Dermis lymphatic vessel endothelial cell (primary cell): ENCODE measurements at places on chromosomes 6 and 20. TPM values are rescaled to one million over a fixed set of nuclear protein-coding genes. Genes with fewer than 3 reads are reported as not detected.

The SLC2A10 gene
- 6.9 and 7.6 TPM in 2 replicates for total RNA-seq

The SGK2 gene
- 0.09 and 0.43 TPM in 2 replicates for total RNA-seq

The AVP gene
- total RNA-seq = not detected in 2 replicates

The TSHZ2 gene
- 4.4 and 5.4 TPM in 2 replicates for total RNA-seq

The CLIC5 gene
- not detected in 2 replicates for total RNA-seq

The MYCT1 gene
- total RNA-seq = 144 and 192 TPM in 2 replicates

The TRIM10 gene
- total RNA-seq = not detected in 2 replicates

The SRMS gene
- total RNA-seq = not detected in 2 replicates

The ECT2L gene
- under 0.01 TPM in 1 of 2 replicates, not detected in the other for total RNA-seq

The ADGRB3 gene
- total RNA-seq = not detected in 2 replicates

The DPPA5 gene
- not detected in 2 replicates for total RNA-seq

The SEMG1 gene
- total RNA-seq = not detected in 2 replicates

The ARG1 gene
- 0.43 TPM in 1 of 2 replicates, not detected in the other for total RNA-seq

The RING1 gene
- 24.7 and 25.6 TPM in 2 replicates for total RNA-seq

The KHDC1L gene
- total RNA-seq = not detected in 2 replicates

The DLK2 gene
- 0.33 and 0.60 TPM in 2 replicates for total RNA-seq

The MTRF1L gene
- 13.5 and 18.8 TPM in 2 replicates for total RNA-seq

The HINT3 gene
- total RNA-seq = 15.0 and 19.8 TPM in 2 replicates

The KHDC1 gene
- total RNA-seq = under 0.01 and 0.09 TPM in 2 replicates

The DEFB124 gene
- not detected in 2 replicates for total RNA-seq

The SNAP91 gene
- total RNA-seq = 0.87 and 1.4 TPM in 2 replicates

The LPIN3 gene
- total RNA-seq = 0.17 and 1.1 TPM in 2 replicates

The ZFP57 gene
- total RNA-seq = not detected in 2 replicates

The SYNE1 gene
- 40.1 and 69.7 TPM in 2 replicates for total RNA-seq

The MLN gene
- total RNA-seq = not detected in 2 replicates

The YWHAB gene
- 95.7 and 136 TPM in 2 replicates for total RNA-seq

The CALHM6 gene
- 3.7 and 4.2 TPM in 2 replicates for total RNA-seq
